Heart left ventricle (tissue), 16 donors: ENCODE measurements at places on chromosomes 3 and 15. TPM values are rescaled to one million over a fixed set of nuclear protein-coding genes. Genes with fewer than 3 reads are reported as not detected.

GRCh38 chr15:90808517-90809235 is 59.7 kb upstream of the FURIN start:
- no peak for DNase-seq

DNA sequence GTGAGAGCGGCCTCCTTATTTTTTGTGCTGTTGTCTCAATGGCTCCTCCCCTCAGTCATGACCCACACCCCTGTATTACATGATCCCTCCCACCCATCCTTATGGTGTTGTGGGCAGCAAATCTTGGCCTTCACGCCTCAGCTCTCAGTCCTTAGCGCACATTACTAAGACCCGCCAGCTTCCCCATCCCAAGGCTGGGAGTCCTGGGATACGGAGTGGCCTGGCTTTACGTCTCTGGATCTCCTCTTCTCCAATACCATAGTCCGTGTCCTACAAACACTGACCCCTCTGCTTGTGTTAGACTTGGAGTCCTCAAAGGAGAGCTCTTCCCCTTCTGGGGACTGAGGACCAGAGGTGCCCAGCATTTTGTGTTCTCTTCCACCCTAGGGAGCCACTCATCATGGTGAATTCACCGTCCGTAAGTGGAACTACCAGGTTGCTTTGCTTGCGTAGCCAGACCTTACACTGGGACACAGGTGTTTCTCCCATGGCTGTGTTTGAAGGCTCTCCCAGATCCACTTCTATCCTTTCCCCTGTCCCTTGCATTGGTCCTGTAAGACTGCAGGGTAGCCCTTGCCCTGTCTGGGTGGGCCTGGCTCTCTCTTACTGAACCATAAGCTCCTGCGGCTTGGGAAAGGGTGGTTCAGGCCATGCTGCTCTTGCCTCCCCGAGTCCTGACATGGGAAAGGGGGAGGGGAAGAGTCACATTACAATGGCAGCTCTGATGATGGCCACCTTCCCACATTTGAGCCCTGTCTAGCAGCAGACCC is 13.6 kb downstream of the GRM2 start:
- no peak for DNase-seq

DNA sequence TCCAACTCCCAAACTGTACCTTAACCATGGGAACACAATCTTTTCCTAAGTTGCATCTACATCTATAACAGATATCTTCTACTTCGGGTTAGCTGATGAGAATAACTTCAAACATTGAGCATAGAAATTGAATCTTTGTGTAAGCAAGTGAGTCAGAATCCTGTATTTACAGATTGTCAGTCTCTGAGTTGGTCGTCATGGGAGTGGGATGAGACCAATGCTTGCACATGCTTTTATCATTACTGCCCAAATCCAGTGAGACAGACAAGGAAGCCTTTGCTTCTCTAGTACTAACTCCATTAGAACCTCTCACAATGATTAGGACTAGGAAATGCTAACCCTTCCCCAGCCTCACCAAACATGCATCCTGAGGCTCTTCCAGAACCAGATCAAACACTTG is 587.1 kb upstream of the ZNF717 start:
- DNase-seq, result no peak

GOLGA6A gene
- not detected for total RNA-seq
